SHP77 treated with DMSO at 0.1 percent for 48 hours (cell line): ENCODE measurements at places on chromosomes 2 and 18.

GRCh38 chr18:63962137-63962536 is 7.7 kb upstream of the SERPINB8 start:
- DNase-seq = no peak

- no peak for DNase-seq
Measured at GRCh38 chr2:65388596-65389390, 43.6 kb downstream of the SPRED2 start.

DNA sequence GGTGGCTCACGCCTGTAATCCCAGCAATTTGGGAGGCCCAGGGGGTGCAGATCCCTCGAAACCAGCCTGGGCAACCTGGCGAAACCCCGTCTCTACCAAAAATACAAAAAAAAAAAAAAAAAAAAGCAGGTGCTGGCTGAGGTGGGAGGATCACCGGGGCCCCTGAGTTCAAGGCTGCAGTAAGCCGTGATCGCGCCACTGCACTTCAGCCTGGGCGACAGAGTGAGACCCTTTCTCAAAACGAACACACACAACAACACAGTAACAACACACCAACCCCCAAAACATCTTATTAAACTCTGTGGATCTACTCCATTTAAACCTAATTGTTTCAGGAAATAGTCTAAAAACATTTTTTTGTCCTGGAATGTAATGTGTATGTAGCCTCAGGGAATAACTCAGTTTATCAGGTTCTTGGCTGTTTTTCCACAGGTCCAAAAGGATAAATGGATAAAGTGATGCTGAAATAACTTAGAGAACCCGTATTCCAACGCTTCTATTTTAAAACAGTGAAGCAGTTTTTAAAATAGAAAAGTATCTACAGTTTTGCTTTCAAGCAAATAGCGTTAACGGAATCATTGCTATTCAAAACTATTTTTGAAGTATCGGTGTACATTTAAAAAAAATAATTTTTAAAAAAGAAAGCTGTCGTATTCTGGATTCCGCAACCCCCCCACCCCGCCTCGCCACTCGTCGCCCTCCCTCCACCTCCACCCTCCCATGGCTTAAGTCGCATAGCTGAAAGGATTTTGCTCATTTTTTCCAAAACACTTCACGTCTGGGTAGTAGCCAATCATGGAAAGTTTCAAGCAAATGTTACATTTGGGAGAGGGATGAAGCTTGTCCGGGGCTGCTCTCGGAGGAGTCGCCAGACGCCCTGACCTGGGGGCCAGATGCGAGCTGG is 895 bp upstream of the GLS start:
- no peak for DNase-seq

DNA sequence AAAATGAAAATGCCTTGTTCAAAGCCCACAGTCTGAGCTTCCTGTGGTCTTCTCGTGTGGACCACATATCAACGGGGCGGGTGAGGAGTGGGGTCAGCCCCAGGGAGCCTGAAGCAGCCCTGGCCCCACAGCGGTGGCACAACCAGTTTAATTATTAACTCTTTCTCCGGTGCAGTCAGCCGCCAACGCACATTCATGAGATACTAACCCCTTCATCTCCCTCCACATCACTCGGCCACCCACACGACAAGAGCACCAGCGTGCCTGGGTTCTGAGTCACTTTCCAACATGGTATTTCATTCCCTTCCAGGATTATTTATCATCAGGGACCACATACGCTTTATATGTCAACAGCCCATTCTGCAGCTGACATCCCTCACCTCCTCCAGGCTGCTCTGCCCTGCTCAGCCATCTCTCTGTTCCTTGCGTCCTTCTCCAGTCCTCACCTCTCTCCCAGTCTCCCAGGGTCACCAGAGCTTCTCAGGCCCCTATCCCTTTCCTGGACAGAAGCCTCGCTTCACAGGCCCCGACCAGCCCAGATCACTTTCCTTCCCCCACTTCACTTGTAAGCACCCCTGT is 48.0 kb upstream of the ID2 start:
- no peak for DNase-seq

GRCh38 chr2:146994246-146994645 is 850.6 kb upstream of the ACVR2A start:
- no peak for DNase-seq

GRCh38 chr2:100976645-100977391 is 25.3 kb upstream of the RPL31 start:
- DNase-seq = no peak

DNA sequence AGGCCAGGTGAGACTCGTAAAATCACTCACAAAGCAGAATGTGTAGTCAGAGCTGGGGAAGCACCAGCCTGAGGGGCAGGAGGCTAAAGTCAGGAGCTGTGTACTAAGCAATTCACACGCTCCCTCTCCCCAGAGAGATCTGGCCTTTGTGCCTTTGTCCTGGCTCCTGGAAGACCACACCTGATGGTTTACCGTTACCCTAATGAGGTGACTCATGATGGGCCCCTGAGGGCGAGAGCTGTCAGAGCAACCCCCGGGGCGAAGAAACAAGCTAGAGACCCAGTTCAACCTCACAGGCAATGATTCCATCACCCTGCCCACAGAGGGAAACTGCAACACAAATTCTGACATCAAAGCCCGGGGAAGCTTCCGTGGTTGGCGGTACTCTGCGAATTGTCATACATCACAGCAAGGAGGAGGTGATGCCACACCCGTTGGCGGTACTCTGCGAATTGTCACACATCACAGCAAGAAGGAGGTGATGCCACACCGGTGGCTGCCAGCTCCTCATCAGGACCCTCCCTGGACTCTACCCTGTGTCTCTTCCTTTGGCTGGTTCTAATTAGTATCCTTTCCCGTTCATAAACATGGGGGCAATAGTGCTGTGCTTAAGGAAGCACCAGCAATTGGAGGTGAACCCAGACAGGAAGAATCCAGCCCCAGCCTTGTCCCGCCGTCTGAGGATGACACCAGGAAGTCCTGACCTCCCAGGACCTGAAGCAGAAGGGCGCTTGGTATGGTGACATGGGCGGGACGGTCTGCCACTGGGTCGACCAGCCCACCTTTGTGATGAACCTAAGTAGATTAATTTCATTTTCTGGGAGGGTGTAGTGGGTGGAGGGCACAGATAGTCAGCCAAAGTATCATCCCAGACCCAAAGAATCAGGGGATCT is 30.5 kb downstream of the B3GNT7 start:
- DNase-seq = no peak

GRCh38 chr2:29382486-29382885 is 267.3 kb downstream of the CLIP4 start:
- no peak for DNase-seq

DNA sequence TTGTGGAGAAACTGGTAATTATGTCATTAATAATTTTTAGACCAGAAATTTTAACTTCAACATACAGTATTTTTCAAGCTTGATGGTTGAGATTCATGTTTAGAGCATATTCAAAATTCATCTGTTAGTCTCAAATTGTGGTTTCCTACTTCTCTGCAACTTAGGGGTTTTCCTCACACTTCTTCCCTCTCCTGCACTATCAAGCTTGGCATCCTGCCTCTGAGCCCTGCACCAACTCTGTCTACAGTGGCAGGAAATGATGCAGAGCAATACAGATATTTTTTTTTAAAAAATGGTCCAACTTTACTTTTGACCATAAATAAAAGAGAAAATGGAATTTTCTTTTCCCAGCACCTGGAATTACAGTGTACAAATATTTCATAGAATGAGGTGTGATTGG is 247.3 kb downstream of the NUP35 start:
- no peak for DNase-seq

- DNase-seq = peak; percentile 40
Measured at GRCh38 chr2:207624185-207625013, 795 bp downstream of the METTL21A start.

DNA sequence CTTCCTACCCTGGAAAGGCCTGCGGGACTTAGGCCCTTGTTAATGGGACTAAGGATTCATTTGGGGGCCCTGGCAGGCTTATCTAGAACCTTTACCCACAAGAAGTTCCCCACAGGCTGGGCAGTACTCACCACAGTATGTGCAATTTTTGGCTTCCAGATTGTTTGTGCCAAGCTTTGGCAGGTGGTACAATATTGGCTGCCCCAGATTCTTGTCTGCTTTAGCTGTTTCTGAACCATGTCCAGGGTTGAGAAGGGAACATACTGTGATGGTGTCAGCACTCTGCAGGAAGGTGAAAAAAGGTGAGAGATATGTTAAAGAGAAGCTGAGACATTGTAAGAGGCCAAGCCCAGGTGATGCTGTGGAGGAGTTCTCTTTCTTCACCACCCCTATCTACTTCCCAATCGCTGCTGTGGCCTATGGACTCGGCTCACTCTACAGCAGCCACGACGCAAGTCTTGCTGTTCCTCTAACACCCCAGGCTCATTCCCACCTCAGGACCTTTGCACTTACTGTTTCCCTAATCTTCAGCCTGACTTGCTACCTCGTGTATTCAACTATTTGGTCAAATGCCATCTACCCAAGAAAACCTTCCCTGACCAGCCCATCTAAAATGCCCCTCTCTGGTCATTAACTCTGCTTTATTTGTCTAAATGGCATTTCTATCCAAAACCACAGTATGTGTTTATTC is 9.2 kb downstream of the SLC4A5 start:
- no peak for DNase-seq

- no peak for DNase-seq
Measured at GRCh38 chr2:97808816-97809215, 95.4 kb downstream of the ZAP70 start.

DNA sequence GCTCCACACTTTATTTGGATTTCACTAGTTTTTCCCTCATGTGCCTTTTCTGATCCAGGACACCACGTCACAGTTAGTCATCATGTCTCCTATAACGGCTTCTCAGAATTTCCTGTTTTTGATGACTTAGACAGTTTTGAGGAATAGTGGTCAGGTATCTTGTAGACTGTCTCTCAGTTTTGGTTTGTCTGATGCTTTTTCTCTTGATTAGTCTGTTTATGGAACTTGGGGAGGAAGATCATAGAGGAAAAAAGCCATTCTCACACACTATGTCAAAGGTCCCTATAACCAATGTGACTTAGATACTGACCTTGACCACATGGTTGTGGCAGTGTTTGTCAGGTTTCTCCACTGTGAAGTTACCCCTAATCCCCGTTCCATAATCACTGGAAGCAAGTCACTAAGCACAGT is 89.0 kb downstream of the RAPH1 start:
- no peak for DNase-seq

GRCh38 chr2:58911877-58912276 is 670.8 kb upstream of the FANCL start:
- no peak for DNase-seq

- DNase-seq = peak; percentile 26
Measured at GRCh38 chr2:25982273-25982967, at the start of gene KIF3C. TSS of gene KIF3C (minus strand) at chr2:25982497. CDS start at chr2:25981917, 580 bp downstream.

- no peak for DNase-seq
Measured at GRCh38 chr2:175957845-175958244, 44.2 kb downstream of the LNPK start.

- DNase-seq = no peak
Measured at GRCh38 chr18:8694891-8695290, 10.5 kb upstream of the MTCL1 start.
